ENCODE measurements at places on chromosomes 2 and 18. TPM values are rescaled to one million over a fixed set of nuclear protein-coding genes. Genes with fewer than 3 reads are reported as not detected.

MOGAT1 gene
- polyA plus RNA-seq = not detected

IFIH1 gene
- 6.5 TPM for polyA plus RNA-seq

GRCh38 chr18:24530630-24531111 lies 70.2 kb downstream of the HRH4 start:
- DNase-seq = no peak

NT5C1B gene
- not detected for polyA plus RNA-seq

DNA sequence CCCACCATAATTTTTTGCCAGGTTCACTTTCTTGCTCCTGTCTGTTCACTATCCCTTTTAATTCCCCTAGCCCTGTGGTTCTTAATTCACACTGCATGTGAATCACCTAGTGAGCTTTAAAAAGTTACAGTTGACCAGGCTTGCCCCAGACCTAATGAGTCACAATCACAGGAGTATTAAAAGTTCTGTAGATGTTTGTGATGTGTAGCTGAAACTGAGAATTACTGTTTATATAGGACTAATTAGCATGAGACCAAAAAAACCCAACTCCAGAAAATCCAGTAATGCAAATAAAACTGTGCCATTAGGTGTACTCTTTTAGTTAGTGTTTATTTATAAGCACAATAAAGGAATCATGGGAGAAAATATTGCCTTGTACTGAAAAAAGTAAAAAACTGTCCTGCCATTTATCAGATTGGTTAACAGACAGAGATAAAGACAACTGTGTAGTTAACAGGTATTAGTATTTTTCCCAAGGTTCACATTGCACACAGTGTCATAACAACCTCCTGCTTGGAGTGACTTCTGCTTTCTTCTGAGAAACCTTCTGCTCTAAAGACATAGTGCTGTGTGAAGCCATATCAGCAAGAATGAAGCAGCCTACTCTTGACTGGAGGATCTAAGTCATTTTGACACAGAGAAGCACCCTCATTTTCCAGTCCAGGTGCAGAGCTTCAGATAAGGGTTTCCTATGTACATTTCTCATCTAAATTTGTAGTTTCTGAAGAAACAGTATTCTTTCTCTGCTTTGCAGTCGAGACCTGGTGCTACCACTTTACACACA lies 39.0 kb downstream of the VAPA start:
- DNase-seq = no peak

GRCh38 chr2:18046558-18047212 lies 168.2 kb downstream of the KCNS3 start:
- DNase-seq = no peak

DNA sequence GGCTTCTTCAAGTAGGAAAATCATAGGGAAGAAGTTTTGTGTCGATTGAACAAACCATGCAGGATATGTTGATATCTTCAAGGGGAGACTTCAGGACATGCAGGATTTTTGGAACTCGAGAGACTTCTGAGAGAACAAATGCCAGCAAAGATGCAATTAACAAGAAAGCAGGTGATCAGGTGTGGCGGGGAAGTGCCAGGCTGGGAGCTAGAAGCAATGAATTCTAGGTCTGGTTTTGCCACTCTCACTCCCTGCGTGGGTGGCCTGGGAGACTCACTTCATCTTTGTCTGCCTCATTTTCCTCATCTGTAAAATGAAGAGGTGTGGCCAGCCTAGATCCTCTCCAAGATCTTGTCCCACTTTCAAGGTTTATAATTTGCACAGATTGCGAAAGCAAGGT lies 3.1 kb downstream of the SERPINB5 start:
- DNase-seq = no peak

GAREM2 gene
- polyA plus RNA-seq = 1.3 TPM

COL6A3 gene
- polyA plus RNA-seq = 7.3 TPM

DNA sequence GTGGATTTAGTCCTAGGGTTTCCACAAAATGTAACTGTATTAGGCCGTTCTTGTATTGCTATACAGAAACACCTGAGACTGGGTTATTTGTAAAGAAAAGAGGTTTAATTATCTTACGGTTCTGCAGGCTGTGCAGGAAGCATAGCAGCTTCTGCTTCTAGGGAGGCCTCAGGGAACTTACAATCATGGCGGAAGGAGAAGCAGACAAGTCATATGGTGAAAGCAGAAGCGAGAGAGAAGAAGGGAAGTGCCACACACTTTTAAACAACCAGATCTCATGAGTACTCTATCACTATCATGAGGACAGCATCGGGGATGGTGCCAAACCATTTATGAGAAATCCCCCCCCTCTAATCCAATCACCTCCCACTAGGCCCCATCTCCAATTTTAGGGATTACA lies 9.5 kb upstream of the CCDC68 start:
- DNase-seq = no peak

- DNase-seq = no peak
These were observed 44.9 kb downstream of the NCKAP5 start for GRCh38 chr2:133523406-133523805.

DNA sequence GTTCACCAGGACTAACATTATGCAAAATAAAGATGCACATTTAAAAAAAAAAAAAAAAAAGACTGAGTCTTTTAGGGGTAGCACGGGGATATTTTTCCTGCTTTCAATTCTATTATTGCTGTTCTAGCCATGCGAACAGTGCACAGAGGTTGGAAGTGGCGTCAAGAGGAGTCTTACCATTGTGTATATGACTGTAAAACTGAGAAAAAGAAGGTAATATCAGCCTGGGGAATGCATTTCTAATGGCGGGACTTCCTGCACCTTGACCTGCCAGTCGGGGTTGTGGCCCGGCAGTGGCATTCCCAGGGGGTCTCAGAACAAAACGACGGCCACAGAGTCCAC lies 48.5 kb upstream of the ATP6V1B1 start:
- no peak for DNase-seq

GRCh38 chr2:151833984-151834383 lies 5.8 kb upstream of the ARL5A start:
- DNase-seq = no peak

DNA sequence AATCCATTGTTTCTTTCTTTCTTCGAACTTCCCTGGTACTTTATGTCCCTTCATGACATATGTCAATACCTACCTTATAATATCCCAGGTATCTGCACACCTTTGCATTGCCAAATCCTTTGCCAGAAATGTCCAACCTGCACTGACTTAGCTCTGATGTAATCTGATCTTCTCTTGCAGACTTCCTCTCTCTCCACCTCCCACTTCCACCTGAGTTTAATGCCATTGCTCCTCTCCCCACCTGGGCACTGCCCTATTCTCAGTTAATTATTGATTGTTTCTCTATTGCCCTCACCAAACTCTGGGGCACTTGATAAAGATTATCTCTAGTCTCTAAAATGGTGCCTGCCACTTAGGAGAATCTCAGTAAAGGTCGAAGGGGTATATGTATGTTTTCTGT lies 23.0 kb downstream of the ARHGAP15 start:
- no peak for DNase-seq

- DNase-seq = no peak
These were observed 49.8 kb upstream of the RIOK3 start for GRCh38 chr18:23403310-23403709.

DNA sequence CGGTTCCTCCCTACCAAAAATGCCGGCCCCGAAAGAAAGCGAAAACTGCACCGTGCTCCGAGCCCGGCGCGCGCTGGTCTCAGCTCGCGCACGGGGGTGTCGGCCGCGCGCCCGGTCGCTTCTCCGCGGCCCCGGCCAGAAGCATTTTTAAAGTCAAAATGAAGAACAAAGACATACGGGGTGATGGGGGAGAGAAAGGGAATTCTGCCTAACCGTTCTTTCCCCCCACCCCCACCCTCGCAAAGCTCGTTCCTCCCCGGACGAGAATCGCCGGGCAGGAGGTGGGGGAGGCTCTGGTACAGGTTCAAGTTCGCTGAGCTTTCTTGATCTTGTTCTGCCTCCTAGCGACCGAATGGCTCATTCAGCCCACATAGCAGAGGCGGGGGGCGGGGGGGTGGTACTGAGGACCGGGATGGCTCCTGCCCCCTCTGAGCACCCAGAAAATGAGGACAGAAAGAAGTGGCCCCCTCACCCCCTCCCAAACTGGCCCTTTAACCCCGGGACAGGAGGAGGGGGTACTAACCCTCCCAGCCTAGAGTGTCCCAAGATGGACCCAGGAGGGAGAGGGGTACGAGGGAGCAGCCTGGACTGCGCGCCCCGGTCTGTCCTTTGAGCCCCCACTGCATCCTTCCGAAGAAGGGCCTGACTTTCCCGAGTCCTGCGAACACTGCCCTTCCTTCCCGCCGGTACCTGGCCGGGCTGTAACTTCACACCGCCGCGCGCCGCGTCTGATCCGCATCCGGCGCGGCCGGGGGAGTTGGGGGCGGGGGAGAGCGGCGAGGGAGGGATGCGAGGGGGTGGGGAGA lies 3.1 kb downstream of the BCL11A start:
- DNase-seq = peak; percentile 77

GRCh38 chr2:27407798-27408491 lies 1.4 kb downstream of the PPM1G start:
- DNase-seq = no peak

DNA sequence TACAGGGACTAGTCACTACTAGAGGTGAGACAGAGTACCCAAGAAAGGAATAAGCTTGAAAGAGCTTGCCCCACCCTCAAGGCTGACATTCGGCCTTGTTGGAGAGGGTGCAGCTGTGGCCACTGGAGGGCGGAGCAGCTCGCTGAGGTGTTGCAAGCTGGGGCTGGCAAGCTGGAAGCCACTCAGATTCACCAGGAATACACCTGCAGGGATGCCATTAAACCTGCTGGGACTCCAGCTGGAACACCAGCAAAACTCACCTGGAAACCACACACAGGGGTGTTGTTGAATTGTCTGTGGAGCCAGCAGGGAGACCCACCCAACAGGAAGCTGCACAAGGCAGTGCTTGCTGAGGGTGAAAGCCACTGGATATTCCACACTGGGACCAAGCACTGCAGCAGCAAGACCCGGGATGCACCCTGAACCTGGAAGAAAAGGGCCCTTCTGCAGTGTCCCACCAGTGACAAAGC lies 26.1 kb downstream of the KCTD18 start:
- no peak for DNase-seq

- no peak for DNase-seq
These were observed 25.9 kb downstream of the KCMF1 start for GRCh38 chr2:84996909-84997308.

DNA sequence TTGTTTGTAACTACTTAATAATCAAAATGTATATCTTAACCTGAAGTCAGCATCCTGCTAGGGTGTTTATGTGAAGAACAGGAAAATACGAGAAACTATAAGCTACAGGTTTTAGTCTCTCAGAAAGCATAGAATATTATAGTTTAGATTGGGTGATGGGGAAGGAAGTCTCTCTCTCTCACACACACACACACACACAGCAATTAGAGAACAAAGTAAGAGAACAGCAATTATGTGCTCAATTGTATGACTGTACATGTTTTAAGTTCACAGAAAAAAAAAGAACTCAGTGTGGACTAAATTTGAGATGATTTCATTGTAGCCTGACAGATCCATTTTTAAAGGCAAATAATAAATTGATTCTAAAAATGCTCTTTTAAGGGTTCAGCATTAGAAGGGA lies 94.3 kb upstream of the ZNF516 start:
- no peak for DNase-seq

DNA sequence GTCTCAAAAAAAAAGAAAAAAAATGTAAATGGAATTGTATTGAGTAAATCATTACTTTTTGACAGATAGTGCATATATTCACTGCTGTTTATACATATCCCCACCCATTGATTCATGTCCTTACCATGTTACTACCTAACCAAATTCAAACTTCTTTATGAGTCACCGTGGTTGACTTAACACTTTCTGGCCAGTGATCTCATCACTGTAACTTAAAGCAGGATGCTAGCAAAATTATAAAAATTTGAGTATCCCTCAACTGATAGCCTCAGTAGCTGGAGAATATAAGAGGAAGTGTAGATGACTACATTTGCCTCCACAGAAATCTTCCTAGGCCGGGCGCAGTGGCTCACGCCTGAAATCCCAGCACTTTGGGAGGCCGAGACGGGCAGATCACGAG lies 13.4 kb downstream of the CNOT9 start:
- DNase-seq = no peak

GBX2 gene
- 1.3 TPM for polyA plus RNA-seq

GPR75 gene
- polyA plus RNA-seq = 0.90 TPM

DNA sequence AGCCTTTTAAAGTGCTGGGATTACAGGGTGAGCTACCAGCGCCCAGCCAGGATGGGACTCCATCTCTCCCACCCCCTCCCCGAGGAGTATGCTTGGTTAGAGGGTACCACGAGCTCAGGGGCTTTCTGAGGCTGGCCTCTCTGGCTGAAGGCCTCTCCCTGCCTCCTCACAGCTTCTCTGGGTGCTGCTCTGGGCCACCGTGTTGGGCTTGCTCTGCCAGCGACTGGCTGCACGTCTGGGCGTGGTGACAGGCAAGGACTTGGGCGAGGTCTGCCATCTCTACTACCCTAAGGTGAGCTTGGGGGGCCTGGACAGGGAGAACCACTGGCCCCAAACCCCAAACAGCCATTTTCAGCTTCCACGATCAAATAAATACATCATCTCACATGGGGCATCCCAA lies 2.9 kb downstream of the SLC11A1 start:
- no peak for DNase-seq

DNA sequence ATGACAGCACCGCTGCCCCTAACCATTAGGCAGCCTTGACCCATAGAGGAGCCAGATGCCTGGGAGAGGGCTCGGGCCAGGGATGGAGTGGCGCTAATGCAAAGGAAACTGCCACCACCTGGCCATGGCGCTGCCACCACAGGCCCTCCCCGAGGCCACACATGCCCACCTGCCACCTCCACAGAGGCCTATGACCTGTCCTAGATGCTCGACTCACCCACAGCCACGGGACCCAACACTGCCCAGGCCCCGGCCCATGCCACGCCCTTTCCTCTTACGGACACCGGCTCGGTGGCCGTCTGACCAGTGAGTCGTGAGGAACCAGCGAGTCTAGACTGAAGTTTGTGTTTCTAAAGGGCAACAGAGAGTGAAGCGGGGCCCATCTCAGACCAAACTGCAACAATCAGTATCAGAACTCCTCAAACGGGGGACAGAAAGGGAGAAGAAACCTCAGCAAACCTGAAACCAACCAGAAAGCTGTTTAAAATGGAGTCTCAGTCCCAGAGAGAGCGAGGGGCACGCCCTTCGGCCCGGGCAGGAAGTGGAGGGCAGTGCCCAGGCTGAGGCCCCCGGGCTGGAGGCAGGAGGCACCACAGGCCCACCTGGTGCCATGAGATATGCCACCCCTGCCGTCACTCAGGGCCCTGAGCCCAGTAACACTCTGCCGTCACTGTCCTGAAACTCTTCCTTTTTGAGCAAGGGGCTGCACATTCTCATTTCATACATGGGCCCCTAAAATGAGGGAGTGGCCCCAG lies 711 bp downstream of the GPR17 start:
- DNase-seq = peak; percentile 54

- peak; percentile 91 for DNase-seq
These were observed 163.4 kb downstream of the LDLRAD4 start for GRCh38 chr18:13381944-13382365.

- no peak for DNase-seq
These were observed 184.2 kb upstream of the KLHL29 start for GRCh38 chr2:23200787-23201114.

GRCh38 chr2:205187731-205188130 lies 494.6 kb upstream of the NRP2 start:
- no peak for DNase-seq

GRCh38 chr2:159982270-159982669 lies 80.1 kb downstream of the PLA2R1 start:
- DNase-seq = no peak

- DNase-seq = no peak
These were observed 531.9 kb downstream of the XIRP2 start for GRCh38 chr2:167420211-167420610.
